ENCODE measurements at places on chromosomes 7 and 10.

GRCh38 chr10:74518061-74518460 lies 308.3 kb upstream of the KAT6B start:
- DNase-seq, result no peak

- DNase-seq, result no peak
Measured at GRCh38 chr7:7478569-7478968, 57.1 kb downstream of the COL28A1 start.

- no peak for DNase-seq
Measured at GRCh38 chr10:30846710-30847109, 185.0 kb downstream of the ZNF438 start.

DNA sequence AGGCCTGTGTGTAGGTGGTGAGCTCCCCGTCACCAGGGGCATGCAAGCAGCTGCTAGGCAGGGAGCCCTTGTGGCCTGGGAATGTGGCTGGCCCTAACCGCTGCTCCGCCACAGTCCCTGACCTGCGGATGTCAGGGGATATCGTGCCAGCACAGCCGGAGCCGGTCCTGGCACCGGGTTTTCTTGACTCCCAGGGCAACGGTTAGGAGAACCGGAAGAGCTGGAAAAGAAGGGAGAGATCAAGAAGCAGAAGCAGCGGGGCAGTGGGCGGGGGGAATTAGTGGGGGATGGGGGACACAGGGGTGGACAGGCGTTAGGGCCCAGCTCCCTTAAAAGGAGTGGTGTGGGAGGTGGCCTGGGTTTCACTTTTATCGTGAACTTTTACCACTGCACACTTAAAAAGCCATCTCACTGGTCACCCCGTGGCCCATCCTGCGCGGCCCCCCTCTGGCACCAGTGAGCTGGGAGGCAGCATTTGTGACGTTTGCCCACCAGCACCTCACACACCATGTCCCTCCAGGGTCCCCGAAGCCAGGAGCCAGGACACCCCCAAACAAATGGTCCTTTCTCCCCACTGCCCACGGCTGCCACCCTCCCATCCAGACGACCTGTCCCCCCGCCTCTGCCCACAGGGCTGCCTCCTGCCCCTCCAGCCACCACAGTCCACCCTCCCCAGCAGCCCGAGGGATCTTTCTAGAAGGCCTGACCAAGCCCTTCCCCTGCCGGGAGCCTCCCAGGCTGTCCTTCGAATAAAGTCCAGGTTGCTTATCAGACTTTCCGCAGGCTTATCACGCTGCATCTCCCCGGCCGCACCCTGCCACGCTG lies 1.8 kb upstream of the MICALL2 start:
- DNase-seq, result no peak

GRCh38 chr7:33678569-33679335 lies 226.6 kb upstream of the BMPER start:
- no peak for DNase-seq

GRCh38 chr7:88758381-88759229 lies 895 bp upstream of the ZNF804B start:
- no peak for DNase-seq

DNA sequence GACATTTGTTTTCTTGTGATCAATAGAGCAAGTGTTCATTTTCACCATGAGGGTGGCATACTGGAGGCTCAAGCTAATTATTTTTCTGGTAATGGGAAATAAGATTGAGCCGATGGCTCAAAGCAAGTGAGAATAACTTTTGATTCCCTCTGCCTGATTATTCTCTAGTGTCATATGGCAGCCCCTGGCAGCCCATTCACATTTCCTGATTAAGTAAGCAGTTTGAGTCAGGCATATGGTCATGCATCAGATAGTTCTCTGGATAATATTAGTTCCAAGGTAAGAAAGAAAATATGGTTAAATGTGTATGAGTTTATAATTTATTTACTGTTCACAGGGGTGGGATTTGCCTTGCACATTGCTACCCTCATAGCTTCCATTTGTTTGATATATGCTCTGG lies 109.2 kb downstream of the DYNC1I1 start:
- no peak for DNase-seq

DNA sequence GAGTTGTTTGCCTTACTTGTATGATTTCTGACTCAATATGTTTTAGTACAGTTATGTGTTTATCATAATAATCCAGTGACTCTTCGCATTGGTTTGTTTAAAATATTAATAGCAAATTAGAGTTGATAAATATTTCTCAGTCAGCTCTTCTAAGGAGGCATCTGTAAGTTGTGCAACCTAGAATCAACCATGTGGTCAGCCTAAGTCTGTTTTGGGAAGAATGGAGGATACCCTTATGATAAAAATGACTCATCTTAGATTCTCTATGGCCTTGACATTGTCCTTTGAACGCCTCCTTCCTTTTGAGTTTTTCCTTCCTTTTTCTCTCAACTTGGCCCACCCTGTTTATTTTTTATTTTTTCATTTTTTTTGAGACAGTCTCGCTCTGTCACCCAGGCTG lies 18.8 kb downstream of the DNAJC9 start:
- DNase-seq, result no peak

GRCh38 chr10:28256776-28257175 lies 46.1 kb downstream of the MPP7 start:
- no peak for DNase-seq

All from DMS79 treated with DMSO at 0.1 percent for 48 hours (cell line).